ENCODE measurements at places on chromosomes 3 and 15.
A peak's percentile ranks its signal among the peaks of the same experiment; 100 is the strongest.

- peak; percentile 8 for DNase-seq
These were observed 106.3 kb downstream of the ZBTB20 start for GRCh38 chr3:115040673-115041286.

GRCh38 chr3:159091936-159092335, 290.1 kb downstream of the MFSD1 start:
- no peak for DNase-seq

DNA sequence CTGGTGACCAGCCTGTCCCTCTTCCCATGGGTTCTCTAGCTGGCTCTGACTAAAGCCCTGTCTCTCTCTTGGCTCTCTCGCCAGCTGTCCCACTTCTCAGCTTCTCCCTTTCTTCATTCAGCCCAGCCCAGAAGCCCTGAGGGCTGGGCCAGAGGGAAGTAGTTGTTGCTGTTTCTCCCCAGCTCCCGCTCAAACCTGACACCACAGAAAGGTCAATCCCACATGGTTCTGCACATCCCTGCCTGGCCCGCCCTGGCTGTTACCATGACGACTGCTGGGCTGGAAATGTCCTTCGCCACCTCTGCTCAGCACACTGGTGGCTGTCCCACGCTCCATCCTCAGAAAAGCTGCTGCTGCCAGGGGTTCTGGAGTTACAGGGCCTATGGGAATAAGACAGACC, 25.9 kb downstream of the CCDC32 start:
- no peak for DNase-seq

DNA sequence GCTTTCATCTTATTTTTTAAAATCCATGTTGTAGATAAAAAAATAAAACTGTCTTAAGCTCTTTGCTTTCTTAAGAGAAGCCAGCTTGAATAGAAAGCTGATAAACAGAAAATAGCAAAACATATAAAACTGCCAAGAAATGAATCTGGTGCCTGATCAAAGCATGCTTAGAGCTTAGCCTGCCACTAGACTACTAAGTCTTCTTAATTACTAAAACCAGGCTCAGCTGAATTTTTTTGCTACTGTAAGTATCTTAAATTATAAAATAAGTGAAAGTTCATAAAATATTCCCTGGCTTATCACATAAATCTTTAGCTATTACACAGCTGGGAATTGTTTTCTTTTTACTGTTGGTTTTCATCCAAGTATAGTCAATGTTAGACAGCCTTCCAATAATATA, 803.9 kb downstream of the DIPK2A start:
- DNase-seq = no peak

DNA sequence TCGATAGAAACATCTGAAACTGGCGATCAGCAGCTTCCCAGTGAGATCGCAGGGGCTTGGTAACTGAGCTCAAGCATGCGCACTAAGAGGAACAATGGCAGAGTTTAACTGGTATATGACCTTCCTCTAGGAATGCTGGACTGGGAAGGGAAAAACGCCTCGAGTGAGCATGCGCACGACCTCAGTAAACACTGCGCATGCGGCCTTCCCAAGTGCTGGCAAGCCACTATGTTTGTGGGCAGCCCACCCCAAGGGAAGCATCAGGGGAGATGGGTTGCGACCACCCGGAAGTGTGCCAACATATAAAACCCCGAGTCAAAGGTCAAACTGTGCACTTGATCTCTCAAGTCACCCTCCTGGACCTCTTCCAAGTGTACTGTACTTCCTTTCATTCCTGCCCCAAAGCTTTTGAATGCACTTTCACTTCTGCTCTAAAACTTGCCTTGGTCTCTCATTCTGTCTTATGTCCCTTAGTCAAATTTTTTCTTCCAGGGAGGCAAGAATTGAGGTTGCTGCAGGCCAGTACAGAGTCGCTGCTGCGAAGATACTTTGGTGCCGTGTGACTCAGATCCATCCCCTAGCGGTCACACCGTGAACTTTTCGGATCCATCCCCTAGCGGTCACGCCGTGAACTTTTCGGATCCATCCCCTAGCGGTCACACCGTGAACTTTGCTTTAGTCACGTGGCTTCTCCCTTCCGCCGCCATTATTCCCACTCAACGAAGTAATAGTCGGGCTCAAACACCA, 243.3 kb downstream of the FAM43A start:
- no peak for DNase-seq

GRCh38 chr3:64209866-64210621, 15.2 kb downstream of the PRICKLE2 start:
- peak; percentile 30 for DNase-seq

DNA sequence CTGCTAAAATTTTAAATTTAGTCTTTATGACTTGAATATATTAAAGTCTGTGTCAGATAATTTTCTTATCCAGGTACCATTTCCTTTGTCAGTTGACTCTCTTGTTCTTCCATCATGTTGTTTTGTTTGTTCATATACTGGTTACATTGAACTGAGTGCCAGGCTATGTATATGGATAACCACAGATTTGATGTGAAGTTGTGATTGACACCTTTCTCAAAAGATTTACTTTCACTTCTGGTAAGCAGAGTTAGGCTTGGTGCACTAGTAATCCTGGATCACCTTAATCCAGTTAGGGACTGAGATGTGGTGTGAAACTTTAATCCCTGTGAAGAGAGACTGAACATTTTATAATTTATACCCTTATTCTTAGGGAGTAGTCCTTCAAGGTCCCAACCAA, 99.4 kb downstream of the ADAM10 start:
- DNase-seq = no peak

- no peak for DNase-seq
These were observed 157.9 kb downstream of the OSBPL10 start for GRCh38 chr3:31823184-31823583.

DNA sequence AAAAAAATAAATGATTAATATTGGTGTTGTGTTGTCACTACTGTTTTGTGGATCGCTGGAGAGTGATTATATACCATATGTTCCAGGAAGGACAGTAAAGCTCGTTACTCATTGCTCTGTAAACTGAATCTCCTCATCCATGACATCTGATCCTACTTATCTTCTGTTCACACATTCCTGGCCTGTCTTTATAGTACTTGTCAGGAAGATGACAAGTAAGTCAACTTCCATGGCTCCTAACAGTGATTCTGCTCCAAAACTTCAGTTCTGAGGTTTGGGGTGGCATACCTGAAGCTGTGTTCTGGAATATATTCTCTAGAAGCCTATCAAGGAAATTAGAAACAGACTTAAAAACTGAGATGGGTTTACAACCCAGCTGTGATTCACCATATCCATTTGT, 288.9 kb downstream of the ZBBX start:
- DNase-seq = no peak

DNA sequence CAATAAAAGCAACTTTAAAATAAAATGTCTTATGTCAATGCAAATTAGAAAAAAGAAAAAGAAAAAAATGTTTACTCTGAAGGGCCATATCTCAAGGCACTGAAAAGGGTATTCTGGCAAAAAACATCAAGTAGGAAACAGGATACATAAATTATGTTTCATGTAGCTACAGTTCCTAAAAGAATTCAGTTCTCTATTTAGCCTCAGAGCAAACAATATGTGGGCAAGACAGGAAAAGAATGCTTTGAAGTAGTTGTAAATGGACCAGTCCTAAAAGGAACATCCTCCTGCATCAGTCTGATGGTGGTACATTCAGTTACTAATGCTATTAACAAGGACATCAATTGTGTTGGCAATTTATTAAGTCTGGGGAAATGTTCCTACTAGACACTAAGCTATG, 8.1 kb downstream of the COMMD2 start:
- no peak for DNase-seq

- DNase-seq = no peak
These were observed 52.6 kb downstream of the ARNT2 start for GRCh38 chr15:80456517-80457492.

DNA sequence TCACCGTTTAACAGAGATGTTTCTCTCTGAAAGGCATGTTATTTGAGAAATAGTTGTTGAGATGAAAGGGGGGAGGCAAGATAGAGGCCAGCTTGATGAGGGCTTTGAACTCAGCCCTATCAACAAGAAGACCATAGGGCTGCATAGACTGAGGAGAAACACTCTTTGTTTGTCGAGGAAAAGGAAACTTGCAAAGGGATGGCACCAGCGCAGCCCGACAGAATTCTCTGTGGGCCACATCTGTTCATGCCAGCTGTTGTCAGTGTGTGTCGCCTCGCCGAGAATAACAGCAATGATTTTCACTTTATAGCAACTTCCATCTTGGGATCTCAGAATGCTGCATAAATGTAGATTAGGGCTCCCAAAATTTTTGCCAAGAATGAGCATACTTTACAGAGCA, 478.3 kb upstream of the TPRG1 start:
- DNase-seq = no peak

- DNase-seq = no peak
These were observed 71.0 kb downstream of the NTRK3 start for GRCh38 chr15:88185584-88185983.
